ENCODE measurements at places on chromosomes 5 and 9.

DNA sequence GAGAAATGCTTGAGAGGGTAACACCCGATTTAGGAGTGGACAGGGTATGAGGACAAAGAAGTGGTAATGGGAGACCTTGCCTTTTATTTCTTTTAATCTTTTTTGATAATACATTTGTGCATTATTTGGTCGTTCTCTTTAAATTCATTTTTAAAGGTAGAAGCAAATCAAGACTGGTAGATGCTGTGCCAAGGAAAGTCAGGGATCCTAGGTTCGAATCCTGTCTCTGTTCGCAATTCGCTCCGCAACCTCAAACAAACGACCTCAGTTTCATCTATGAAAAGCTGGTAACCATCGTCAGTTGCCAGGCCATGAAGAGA, 353 bp upstream of the TMED9 start:
- no peak for DNase-seq

DNA sequence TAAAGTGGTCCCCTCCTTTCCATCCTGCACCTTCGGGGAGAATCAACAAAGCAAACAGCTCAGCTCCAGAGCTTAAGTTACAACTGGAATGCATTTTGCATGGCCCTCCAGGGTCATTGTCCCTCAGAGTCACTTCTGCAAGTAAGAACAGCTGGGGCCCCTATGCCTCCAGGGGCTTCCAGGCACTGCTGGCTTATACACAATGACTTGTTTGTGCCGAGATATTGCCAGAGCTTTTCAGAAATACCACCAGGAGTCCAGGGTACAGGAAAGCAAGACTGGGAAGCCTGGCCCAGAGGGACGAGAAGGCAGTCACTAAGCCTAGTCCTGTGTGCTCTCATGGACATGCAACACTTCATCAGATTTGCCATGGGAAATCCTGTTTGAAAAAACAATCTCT, 11.3 kb downstream of the FRMD3 start:
- DNase-seq, result no peak

GRCh38 chr9:86670536-86670935, 276.8 kb downstream of the GAS1 start:
- DNase-seq, result no peak

DNA sequence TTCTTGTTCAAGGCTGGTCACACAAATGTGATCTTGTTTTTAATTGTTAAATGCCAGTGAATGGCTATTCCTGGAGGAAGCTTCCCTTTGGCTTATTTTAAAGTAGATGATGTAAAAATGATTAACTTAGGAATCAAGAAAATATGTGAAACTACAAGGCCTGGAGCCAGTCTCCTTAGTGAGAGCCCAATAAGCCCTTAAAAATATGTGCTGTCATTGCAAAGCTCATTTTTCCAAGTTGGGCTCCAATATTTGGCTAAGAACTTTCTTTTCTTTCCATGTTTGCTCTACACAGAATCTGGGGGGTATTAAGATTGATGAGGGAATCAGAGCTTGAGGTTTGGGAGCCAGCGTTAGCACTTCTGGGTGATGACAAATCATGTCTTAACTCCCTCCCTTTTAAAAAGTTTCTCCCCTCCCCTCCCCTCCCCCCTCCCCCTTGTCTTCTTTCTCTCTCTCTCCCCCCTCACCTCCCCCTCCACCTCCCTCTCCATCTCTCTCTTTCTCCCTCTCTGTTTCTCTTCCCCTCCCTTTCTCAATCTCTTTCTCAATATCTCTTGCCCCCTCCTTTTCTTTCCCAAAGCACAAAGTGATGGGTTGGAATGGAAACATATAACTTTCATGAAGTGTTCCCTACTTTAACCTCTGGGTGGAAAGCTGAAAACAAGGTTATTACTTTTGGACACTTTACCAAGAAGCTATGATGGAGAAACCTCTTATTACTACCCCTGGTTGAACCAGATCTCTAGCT, 86.0 kb downstream of the FBXL7 start:
- DNase-seq, result no peak

GRCh38 chr5:56206126-56206910, 26.8 kb downstream of the ANKRD55 start:
- DNase-seq, result no peak

GRCh38 chr9:6367128-6367890, 39.1 kb downstream of the TPD52L3 start:
- no peak for DNase-seq

GRCh38 chr9:93130861-93131481, 3.1 kb downstream of the NINJ1 start:
- DNase-seq, result no peak

DNA sequence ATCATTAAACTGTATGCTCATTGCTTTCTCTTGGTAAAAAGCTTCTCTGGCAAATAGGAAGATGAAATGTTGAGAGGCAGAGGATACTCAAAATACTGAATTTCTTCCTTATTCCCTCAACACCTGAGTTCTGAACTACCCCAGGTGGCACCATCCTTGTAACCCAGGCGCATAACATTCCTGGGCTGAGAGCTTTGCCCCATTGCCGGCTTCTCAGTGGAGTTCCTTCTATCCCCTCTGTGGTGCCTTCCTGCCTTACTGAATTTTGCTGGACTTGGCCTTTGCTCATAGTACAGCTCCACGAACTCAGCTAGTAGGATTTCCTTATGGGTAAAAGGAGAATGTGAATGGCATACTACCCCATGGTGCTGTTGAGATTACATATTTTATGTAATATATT, 54.7 kb downstream of the BASP1 start:
- no peak for DNase-seq

GRCh38 chr5:132315529-132316067, 21.4 kb downstream of the SLC22A4 start:
- DNase-seq, result no peak

DNA sequence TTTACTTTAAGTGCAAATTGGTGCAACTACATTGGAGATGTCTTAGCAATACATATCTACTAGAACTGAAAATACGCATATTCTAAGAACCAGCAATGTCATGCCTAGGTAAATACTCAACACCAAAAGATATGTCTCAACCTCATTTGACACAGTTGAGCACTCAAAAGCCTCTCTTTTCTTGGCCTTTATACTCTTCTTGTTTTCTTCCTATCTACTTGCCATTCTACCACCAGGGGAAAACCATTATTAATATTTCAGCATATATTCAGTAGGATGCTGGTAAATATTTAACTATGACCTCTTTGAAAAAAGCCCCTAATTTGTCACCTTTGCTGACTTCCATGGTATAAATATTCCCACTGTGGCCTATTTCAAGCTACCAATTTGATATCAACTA, 443.8 kb downstream of the LRRC70 start:
- DNase-seq, result no peak

DNA sequence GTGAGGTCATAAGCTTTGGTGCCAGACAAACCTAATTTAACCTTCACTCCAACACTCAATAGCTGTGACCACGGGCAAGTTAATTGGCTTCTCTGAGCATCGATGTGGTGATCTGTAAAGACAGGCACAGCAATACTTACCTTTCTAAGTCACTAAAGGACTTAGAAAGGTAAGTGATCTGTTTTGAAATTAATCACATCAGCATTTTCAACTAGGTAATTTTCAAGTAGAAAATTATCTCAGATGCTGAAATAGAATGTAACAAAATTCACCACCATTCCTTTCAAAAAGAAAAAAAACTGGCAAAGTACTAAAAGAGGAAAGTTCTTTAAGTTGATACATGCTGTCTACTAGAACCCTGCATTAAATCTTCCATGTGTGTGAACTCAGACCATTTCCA, 354.5 kb downstream of the ICE1 start:
- DNase-seq, result no peak

GRCh38 chr5:103487218-103487617, 75.4 kb downstream of the NUDT12 start:
- no peak for DNase-seq

DNA sequence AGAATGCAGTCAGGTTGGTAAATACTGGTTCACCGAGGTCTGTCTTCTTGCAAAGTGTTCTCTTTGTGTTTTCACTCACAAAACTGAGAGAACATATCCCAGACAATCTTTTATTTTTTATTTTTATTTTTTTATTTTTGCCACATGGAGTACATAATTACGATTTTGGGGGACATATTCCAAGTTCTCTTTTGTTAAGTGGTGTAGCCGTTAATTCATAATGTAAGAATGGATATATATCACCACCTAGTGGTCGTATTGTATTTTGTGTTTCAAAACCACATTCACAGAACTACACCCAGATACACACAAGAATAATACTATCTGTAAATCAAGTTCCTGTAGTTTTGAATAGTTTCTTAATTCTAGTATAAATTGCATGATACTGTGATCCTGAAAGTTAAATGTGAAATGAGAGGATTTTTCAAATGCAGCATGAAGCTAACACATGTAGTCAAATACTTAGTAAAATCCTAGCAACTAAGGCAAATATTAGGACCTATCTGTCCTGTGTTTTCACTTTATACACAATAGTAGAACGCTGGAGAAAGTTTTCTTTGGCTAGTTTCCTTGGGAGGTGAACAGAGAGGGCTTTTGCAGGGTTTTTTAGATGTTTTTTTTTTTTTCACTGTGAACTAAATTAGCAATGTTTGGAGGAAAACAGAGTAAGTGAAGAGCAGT, 92.7 kb downstream of the VCAN start:
- DNase-seq, result no peak

- no peak for DNase-seq
Observed at GRCh38 chr9:31030741-31031202, 1353.7 kb upstream of the ACO1 start.

DNA sequence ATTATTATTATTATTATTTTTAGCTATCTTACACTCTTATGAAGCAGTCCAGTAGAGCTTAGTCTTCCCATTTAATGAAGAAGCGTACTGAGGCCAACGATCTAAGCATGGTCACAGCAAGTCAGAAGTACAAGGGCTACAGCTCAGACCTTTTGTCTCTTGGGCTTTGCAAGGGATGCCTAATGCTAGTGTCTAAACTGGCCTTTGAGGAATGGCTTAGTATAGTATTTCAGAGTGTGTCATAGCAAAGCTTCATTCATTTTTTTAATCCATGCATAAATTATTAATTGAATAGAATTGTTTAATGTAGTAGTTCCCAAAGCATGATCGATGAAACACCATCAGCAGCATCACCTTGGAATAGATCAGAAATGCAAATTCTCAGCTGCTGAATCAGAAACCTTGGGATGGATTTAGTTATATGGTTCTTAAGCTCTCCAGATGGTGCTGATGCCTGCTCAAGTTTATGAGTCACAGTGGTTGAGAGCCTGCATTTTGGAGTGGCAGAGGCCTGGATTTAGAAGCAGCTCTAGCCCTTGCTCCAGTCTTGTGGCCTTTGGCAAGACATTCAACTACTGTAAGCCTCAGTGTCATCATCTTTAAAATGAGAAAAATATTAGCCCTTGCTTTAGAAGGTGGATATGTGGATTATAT, 6.1 kb downstream of the IL12B start:
- no peak for DNase-seq

DNA sequence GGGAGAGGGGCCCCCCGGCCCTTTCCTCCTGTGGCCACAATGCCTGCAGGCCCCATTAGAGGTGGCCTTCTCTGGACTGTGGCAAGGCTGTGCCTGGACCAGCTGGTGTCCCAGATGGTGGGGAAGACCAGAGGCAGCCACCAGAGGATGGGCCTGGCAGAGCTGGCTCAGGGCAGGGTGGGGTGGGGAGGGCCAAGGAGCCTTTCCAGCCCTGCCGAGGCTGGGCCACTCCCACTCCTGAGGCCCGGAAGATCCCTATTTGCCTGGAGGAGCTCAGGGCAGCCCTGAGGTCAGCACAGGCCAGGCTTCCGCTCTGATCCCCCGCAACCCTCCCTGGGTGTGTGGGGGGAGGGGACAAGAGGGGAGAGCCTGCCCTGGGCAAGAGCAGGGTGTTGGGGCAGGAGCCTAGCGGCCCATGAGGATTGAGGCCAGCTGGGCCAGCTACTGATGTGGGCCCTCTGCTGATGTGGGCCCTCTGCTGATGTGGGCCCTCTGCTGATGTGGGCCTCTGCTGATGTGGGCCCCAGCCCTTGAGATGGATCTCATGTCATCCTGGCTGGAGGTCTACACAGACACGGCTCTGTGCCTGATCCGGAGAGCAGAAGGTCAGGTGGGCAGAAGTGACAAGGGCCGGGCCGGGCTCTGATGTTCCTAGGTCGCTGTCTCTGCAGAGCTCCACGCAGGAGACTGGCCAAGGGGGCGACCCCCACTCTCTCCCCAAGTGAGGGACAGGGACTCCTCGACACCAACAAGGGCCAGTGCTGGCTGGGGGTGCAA, 6.0 kb downstream of the MRPS2 start:
- DNase-seq, result no peak

DNA sequence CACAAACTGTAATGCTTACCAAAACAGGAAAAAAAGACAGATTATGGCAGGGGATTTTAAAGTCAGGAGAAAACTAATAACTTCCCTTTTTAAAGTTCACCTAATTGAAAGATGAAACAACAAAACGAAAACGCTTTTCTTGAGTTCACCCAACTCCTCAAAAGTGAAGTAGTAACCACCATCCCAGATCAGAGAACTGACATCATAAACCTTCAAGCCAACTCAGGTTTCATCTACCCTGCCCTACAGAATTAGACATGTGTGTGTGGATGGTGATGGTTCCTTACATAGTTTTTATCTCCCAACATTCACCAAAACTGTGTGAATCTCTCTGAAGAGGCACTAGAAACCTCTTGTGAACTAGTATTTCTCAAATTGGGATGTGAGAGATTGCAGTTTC, 195.2 kb upstream of the PTGER4 start:
- DNase-seq, result no peak

- no peak for DNase-seq
Observed at GRCh38 chr9:126397056-126397455, 70.4 kb downstream of the MVB12B start.

GRCh38 chr5:140840978-140841962, at the start of gene PCDHA8:
Gene PCDHA8, plus strand, starts transcription at chr5:140841187. Its CDS starts 135 bp downstream, at chr5:140841322.
- no peak for DNase-seq

DNA sequence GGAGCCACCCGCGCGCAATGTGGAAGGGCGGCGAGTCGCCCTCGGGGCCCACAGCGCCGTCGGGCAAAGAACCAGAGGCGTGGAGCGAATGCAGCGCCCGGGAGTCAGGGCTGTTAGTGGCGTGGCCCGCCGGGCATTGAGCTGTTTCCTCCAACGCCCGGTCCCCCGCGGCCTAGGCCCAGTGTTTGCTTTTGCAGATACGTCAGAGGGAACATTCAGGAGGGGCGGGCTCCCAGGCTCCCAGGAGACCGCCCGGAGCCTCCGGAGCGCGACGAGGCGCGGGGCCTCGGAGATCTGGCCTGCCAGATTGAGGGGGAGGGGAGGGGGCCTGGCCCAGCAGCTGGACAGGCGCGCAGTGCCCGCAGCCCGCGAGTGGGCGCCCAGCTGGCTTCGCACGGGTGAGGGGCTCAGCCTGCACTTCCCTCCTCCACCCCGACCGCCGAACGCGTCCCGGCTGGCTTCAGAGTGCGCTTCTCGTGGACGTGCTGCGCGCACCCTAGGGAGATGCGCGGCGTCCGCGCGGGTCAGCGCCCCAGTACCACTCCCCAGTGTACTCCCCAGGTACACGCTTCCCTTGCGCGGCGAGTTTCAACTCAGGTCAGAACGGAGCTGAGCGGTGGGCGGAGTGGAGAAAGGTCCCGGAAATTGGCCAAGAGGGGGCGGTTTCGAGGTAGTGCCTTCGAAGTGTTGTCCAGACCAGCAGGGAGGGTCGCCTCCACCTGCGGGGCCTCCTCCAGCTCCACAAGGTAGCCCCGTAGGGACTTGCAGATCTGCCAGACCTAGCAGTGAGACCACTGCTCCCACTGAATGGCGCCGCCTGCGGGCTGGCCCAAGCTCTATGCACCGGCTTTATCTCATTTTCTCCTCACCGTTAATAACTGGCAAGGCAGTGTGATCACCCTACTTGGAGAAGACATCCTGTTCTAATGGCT, 130.4 kb downstream of the TMEM174 start:
- DNase-seq, result no peak

- no peak for DNase-seq
Observed at GRCh38 chr9:89815903-89816573, 211.2 kb downstream of the GADD45G start.
